NCI-H460 (cell line): ENCODE measurements at places on chromosomes 12 and 14. TPM values are rescaled to one million over a fixed set of nuclear protein-coding genes. Genes with fewer than 3 reads are reported as not detected.

The B3GNT4 gene
- 0.35 and 0.40 TPM in 2 replicates for total RNA-seq

The RAD9B gene
- total RNA-seq = 0.12 and 0.43 TPM in 2 replicates

The KRT78 gene
- not detected in 2 replicates for total RNA-seq

The BCL2L14 gene
- not detected in 2 replicates for total RNA-seq

The GALNT16 gene
- total RNA-seq = 22.7 and 23.9 TPM in 2 replicates

The LUM gene
- 15.0 and 18.5 TPM in 2 replicates for total RNA-seq

The SRRM4 gene
- 0.03 TPM in 1 of 2 replicates, not detected in the other for total RNA-seq

The PLA2G1B gene
- total RNA-seq = not detected in 2 replicates

The DPPA3 gene
- total RNA-seq = not detected in 2 replicates

The CHFR gene
- total RNA-seq = 17.3 and 20.7 TPM in 2 replicates

The DEGS2 gene
- total RNA-seq = 0.54 TPM in 1 of 2 replicates, not detected in the other

The NTN4 gene
- 68.1 and 86.7 TPM in 2 replicates for total RNA-seq

The MYF5 gene
- not detected in 2 replicates for total RNA-seq

The CNTN1 gene
- 44.9 and 45.0 TPM in 2 replicates for total RNA-seq

The PLXNC1 gene
- 0.02 TPM in 1 of 2 replicates, not detected in the other for total RNA-seq

The MMP17 gene
- total RNA-seq = 32.6 and 38.8 TPM in 2 replicates

The PPP1R1A gene
- total RNA-seq = not detected in 2 replicates

The GPR68 gene
- not detected in 2 replicates for total RNA-seq

The POMT2 gene
- 17.5 and 19.8 TPM in 2 replicates for total RNA-seq

The CLEC4D gene
- not detected in 2 replicates for total RNA-seq

The MUCL1 gene
- not detected in 2 replicates for total RNA-seq

The TTC5 gene
- total RNA-seq = 13.0 and 18.7 TPM in 2 replicates
